ENCODE measurements at places on chromosomes 3 and 15.

DNA sequence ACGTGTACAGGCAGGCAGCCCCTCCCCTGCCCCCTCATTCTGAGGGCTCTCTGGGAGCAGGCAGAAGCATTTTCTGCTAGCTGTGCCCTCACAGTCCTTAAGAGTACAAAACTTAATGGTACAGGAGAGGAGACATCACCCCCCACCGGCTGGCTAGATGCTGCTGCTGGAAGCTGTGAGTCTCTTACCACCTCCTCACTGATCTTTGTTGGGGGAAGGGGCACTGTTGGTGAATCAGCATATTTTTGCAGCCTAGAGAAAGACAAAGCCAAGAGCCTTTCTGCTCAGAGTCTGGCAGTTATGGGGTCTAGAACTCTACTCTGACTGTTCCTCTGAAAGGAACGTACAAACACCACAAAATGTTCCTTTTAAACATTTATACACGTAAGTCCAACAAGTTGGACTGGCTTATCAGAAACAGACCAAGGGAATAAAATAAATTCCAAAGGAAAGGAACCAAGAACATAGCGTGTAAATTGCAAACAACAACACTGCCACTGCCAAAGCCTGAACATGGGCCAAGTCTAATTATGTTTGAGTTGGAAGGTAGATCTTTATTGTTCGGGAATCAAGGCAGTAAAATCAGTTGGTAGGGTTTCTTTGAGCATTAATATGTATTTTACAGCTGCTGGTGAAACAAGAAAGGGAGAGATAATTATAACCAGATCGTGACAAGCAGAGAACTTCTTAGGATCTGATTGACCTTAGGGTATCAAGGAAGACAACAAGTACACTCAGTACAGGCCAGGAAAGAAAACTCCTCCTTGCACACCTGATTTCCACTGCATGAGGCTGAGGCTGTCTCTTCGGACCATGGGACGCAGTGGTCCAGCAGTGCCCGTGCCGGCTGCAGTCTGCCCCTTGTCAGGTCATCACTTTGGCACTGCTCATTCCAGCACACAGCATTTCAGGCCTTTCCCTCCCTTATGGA, 27.4 kb downstream of the CLK3 start:
- DNase-seq: no peak

- DNase-seq: no peak
These were observed 253.7 kb downstream of the IL5RA start for GRCh38 chr3:2856138-2857133.

- no peak for DNase-seq
These were observed 32.2 kb downstream of the FILIP1L start for GRCh38 chr3:100081986-100082692.

DNA sequence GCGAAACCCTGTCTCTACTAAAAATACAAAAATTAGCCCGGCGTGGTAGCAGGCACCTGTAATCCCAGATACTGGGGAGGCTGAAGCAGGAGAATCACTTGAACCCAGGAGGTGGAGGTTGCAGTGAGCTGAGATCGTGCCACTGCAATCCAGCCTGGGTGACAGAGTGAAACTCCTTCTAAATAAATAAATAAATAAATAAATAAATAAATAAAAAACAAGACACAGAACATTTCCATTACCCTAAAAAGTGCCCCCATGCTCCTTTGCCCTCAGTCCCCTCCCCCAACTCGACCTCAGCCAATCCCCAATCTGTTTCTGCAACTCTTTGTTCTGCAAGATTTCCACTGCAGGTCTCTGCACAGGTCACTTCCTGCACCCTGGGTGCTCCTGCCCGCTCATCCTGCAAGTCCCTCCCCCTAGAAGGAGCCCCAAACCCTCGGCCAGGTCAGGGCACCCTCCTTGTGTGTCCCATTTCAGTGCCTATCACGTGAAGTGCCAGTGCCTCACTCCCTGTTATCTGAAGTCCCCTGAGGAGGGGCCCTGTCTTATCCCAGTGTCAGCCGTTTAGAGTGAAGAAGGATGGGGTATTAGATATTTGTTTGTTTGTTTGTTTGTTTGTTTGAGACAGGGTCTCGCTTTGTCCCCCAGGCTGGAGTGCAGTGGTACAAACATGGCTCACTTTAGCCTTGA, 1.1 kb downstream of the FAM240A start:
- DNase-seq: no peak

GRCh38 chr15:101006931-101007691, 88.0 kb downstream of the LRRK1 start:
- DNase-seq: peak; percentile 64

GRCh38 chr3:129413687-129414506, 14.5 kb downstream of the EFCAB12 start:
- no peak for DNase-seq

- no peak for DNase-seq
These were observed 235.4 kb downstream of the OTOL1 start for GRCh38 chr3:161731968-161732367.

GRCh38 chr3:174355505-174355904, 503.6 kb upstream of the NAALADL2 start:
- DNase-seq: no peak

- no peak for DNase-seq
These were observed 29.4 kb downstream of the DLG1 start for GRCh38 chr3:197269024-197269423.

DNA sequence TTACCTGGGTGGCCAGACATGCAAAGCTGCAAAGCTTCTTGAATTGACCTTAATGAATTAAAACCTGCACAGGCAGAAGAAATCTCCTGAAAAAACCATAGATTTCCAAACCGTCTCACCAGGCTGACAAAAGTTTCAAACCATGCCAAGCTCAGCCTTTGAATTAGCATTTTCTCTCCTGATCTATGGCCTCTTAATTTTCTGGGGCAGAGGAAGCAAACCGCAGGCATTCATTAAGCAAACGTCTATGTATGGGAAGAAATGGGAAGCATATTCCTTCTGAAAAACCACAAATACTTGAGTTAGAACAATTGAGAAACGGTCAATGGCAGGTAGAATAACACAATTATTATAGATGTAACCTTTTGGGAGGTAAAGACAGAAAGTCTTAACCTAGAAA, 500.2 kb upstream of the NR2F2 start:
- DNase-seq: no peak

GRCh38 chr3:50444782-50445181, 58.7 kb downstream of the CACNA2D2 start:
- no peak for DNase-seq

DNA sequence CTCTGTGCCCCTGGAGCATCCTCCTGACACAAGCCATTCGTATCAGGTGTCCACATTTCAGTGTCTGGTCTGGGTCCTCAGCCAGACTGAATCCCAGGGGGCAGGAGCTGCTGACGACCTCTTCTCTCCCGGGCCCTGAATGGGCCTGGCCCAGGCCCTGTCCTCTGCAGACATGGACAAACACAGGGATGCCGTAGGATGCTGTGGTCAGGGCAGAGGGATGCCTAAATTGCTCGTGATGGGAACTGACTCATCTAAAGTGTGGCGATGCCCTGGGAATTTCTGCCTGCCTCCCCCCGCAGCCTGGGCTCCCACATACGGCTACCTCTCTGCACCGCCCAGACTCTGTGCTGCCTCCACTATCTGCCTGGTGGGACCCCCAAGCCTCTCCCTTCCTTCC, 58.5 kb upstream of the CTSH start:
- DNase-seq: no peak

- no peak for DNase-seq
These were observed 20.7 kb upstream of the GOLGA6C start for GRCh38 chr15:75237316-75237982.

DNA sequence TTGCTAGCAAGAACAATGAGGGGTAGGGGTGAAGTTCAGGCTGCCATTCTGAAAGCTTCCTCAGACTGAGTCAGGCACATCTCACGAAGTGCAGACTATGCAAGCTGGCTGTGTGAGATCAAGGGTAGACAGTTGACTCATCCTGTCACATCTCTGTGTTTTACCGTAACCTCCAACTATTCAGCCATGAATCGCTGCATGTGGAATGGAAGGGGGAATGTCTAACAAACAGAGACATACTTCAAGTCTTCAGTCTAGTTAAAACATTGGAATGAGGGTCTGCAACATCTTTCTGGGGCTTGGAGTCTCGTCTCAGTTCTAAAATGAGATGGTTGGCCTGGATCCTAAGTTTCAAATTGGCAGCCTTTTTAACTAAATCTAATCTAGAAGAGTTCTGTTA, 25.9 kb downstream of the AGTR1 start:
- no peak for DNase-seq

DNA sequence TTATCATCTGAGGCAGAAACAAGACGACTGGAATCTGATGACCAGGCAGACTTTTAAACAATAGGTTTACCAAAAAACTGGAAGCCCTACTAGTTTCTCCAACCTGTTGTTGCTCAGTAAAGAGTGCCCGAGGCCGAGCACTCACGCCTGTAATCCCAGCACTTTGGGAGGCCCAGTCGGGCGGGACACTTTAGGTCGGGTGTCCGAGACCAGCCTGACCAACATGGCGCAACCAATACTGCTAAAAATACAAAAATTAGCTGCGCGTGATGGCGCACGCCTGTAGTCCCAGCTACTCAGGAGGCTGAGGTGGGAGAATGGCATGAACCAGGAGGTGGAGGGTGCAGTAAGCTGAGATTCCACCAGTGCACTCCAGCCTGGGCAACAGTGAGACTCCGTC, 1.1 kb upstream of the WDR5B start:
- DNase-seq: no peak

DNA sequence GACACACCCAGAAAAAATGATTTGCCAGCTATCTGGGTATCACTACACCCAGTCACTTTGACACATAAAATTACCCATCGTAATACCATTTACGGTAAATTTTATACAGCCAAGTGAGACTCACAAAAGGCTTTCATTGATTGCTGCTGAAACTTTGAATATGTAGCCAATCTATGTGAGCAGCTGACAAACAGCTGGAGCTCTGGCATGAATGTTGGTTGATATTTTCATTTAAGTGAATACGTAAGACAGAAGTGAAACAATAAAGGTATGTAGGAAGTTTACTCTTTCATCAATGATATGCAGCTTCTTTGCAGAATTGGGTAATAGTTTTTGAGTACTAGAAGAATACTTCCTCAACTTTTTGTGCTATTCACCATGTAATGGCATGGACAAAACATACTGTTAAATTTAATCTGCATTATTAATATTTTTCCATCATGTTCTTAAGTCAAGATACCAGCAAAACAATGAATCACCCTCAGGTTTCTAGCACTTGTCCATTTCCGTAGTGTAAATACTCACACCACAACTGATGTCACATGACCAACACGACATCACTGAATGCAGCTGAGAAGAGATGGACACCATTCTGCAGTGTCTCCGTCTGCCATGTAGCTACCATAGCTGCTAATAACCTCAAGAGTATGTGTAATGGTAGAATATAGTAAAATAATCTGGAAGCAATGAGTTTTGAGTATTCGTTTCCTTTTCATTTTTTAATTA, 205.9 kb upstream of the HES1 start:
- DNase-seq: no peak

DNA sequence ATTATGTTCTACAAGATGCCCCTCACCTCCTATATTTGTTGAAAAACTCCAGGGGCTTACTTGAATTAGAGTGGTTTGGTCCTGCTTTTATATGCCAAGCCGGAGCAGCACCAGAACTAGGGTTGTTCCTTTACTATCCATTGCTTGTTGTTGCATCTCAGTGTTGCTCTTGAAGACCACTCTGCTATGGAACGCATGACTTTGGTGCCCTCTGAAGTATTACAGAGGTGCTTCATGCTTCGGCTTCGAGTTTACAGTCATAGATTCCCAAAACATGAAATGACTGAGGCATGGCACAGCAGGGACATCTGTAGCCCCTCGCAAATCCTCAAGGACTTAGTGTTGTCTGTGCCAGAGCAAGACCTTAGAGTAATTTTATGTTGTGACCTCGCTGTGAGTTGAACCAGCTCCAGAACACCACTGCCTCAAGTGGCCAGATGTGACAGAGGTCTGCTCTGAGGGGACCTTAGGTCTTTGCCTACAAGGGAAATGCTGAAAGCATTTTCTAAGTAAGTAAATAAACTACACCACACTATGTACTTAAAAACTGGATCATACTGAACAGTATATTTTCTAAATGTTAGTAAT, 67.2 kb upstream of the SIAH2 start:
- DNase-seq: no peak

DNA sequence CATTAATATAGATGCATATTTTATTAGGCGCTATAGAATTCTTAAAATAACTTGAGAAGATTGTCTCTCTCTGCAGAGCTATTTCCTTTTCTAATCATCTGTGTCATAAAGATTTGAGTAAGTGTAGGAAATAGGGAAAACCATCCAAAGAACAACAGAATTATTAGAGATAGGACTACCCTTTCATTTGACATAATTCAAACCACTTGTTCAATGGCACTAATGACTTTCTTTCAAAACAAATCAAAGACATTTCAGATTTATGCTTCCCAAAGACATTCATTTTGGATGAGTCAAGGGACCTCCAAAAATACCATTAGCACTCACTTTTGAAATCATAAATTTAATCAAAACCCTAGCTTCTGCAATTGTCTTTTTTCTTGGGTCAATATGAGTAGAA, 29.5 kb downstream of the PRICKLE2 start:
- DNase-seq: no peak

DNA sequence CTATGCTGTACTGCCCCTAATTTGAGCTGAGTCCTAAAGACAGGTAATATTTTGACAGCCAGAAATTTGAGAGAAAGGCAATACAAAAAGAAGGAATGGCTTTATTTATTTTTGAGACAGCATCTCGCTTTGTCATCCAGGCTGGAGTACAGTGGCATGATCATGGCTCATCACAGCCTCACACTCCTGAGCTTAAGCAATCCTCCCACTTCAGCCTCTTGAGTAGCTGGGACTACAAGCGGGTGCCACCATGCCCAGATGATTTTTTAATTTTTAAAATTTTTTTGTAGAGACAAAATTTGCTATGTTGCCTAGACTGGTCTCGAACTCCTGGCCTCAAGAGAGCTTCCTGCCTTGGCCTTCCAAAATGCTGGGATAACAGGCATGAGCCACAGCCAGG, 77.4 kb upstream of the SLC4A7 start:
- no peak for DNase-seq

DNA sequence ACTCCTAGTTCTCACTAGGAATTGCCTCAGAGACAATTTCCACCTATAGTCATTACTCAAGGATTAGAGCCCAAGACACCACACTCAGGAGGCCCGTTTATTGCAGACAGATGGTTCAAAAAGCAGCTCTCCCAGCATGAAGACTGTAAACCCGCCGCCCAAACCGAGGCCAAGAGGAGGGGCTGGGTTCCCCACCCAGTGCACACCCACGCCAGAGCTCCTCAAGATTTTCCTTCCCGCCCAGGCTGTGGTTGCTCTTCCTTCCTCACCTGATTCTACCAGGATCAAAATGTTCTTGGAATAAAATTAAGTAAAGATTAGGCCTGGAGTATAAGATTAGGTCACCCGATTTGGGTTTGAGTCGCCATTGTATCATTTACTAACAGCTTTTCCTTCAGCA, 364.4 kb downstream of the MECOM start:
- DNase-seq: no peak
